ENCODE measurements at places on chromosomes 16 and 17. TPM values are rescaled to one million over a fixed set of nuclear protein-coding genes. Genes with fewer than 3 reads are reported as not detected.

The ARL5C gene
- total RNA-seq: not detected

The TMEM235 gene
- total RNA-seq: not detected

The ABI3 gene
- total RNA-seq: 11.0 TPM

The SSTR5 gene
- total RNA-seq: not detected

GRCh38 chr16:31128711-31129567, 6.6 kb downstream of the PRSS8 start:
- no peak for DNase-seq
- peak overlapping the region; percentile 58 for H3K27ac ChIP-seq
- H3K4me3 ChIP-seq: no peak overlapping the region
- H3K27me3 ChIP-seq: no peaks in the 10 kb centered on the region

GRCh38 chr16:84677017-84677803, 22.6 kb upstream of the USP10 start:
- H3K27me3 ChIP-seq: no peaks in the 10 kb centered on the region
- H3K36me3 ChIP-seq: no peaks in the 10 kb centered on the region

The NDUFAB1 gene
- 24.2 TPM for total RNA-seq

GRCh38 chr16:709566-710499, 4.2 kb upstream of the FBXL16 start:
- H3K4me3 ChIP-seq: no peak overlapping the region
- no peak overlapping the region for H3K27ac ChIP-seq
- H3K36me3 ChIP-seq: no peaks in the 10 kb centered on the region
- peaks cover 13% of the 10 kb centered on the region for H3K27me3 ChIP-seq

The RASL10B gene
- 0.61 TPM for total RNA-seq

The TBC1D26 gene
- 0.23 TPM for total RNA-seq

- H3K27ac ChIP-seq: no peak overlapping the region
- H3K4me1 ChIP-seq: no peaks in the 10 kb centered on the region
- H3K27me3 ChIP-seq: no peaks in the 10 kb centered on the region
- H3K36me3 ChIP-seq: no peaks in the 10 kb centered on the region
- H3K4me3 ChIP-seq: no peak overlapping the region
These were observed 244.1 kb downstream of the STX8 start for GRCh38 chr17:9331279-9332131.

DNA sequence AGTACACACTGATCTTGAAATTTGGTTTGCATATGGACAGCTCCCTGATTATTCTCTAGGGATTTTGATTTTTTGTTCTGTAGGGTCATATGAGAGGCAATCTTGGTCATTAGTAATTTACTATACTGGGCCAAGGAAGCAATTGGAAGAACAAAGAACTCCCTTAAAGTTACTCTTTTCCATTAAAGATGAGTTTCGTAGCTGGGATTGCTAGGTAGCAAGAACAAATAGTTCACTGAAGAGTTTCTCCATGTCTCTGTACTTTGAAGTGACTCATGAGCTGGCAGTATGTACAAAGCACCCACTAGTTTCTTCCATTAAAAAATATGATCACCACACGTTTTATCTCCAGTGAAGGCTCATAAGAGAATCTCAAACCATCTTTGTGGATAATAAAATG, 6.2 kb upstream of the BCAS3 start:
- H3K27me3 ChIP-seq: no peaks in the 10 kb centered on the region
- no peak for DNase-seq
- no peaks in the 10 kb centered on the region for H3K36me3 ChIP-seq
- H3K27ac ChIP-seq: no peak overlapping the region

The YBX2 gene
- 0.27 TPM for total RNA-seq

The OTOP2 gene
- not detected for total RNA-seq
